Psoas muscle (tissue), 8 donors: ENCODE measurements at places on chromosomes 4 and X. TPM values are rescaled to one million over a fixed set of nuclear protein-coding genes. Genes with fewer than 3 reads are reported as not detected.

Gene LRIT3
- not detected for total RNA-seq

DNA sequence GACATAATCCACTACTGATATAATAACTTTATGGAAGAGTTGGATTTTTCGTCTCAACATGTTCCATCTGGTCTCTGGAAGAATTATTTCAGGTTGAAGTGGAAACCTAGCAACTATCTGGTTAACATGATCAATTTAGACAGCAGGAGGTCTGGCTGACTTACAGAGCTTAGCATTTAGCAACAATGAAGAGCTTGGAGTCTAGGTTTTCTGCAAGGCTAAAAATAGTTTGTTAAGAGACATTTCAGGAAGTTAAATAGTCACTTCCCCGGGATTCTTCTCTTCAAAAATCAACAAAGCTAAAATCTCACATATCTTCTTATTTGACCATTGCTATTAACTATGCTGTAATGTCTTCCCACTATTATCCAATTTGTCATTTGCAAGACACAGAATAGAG is 418.6 kb upstream of the DIPK2B start:
- H3K4me3 ChIP-seq, result no peak overlapping the region
- H3K27me3 ChIP-seq, result no peaks in the 10 kb centered on the region
- DNase-seq, result no peak
- no peak overlapping the region for H3K27ac ChIP-seq
- no peaks in the 10 kb centered on the region for H3K36me3 ChIP-seq

GRCh38 chrX:103781706-103782105 is 5.1 kb downstream of the PLP1 start:
- H3K36me3 ChIP-seq, result no peaks in the 10 kb centered on the region
- DNase-seq, result no peak
- H3K27me3 ChIP-seq, result peaks cover 26% of the 10 kb centered on the region
- no peak overlapping the region for H3K27ac ChIP-seq

Gene WAS
- 2.9 TPM for total RNA-seq

Gene UGT2B15
- total RNA-seq, result not detected

GRCh38 chrX:150872773-150873336 is 25.6 kb downstream of the CD99L2 start:
- H3K4me3 ChIP-seq, result peak overlapping the region; percentile 55
- H3K36me3 ChIP-seq, result no peaks in the 10 kb centered on the region
- DNase-seq, result peak; percentile 40

Gene STBD1
- total RNA-seq, result 49.5 TPM

DNA sequence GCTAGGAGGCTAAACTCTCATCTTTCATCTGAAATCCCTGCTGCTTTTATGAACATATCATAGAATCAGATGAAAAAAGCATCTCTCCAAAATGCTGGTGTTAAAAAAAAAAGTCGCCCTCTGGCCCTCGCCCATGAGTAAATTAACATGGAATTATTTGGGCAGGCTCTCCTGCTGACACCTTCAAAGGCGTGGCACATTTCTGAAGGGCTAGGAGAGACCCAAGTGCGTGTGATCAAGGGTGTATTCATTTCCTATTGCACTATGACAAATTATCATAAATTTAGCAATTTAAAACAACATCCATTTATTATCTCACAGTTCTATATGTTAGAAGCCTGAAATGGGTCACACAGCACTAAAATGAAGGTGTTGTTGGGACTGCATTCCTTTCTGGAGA is 5.1 kb downstream of the ANXA3 start:
- no peak overlapping the region for H3K27ac ChIP-seq
- H3K36me3 ChIP-seq, result no peaks in the 10 kb centered on the region
- no peak overlapping the region for H3K4me3 ChIP-seq
- H3K27me3 ChIP-seq, result no peaks in the 10 kb centered on the region
- DNase-seq, result no peak

Gene SPANXA2
- not detected for total RNA-seq
